ENCODE measurements at places on chromosomes 6 and 20.

DNA sequence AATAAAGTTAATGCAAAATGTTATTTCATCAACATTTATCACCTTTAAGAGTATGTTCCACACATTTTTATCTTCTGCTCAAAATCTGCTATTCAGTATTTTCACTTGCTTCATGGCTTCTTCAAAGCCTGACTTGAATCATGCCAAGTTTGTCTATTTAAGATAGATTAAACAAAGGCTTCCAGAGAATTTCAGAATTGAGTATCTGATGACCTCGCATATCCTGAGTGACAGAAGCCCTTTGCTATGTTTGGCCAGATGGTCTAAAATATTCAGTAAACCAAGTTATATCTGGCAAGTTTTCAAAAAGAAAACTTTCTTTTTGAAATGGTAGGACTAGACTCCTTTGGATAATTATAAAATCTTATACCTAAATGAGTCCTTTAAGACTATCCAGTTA, 348.9 kb upstream of the KCNQ5 start:
- DNase-seq, result no peak

DNA sequence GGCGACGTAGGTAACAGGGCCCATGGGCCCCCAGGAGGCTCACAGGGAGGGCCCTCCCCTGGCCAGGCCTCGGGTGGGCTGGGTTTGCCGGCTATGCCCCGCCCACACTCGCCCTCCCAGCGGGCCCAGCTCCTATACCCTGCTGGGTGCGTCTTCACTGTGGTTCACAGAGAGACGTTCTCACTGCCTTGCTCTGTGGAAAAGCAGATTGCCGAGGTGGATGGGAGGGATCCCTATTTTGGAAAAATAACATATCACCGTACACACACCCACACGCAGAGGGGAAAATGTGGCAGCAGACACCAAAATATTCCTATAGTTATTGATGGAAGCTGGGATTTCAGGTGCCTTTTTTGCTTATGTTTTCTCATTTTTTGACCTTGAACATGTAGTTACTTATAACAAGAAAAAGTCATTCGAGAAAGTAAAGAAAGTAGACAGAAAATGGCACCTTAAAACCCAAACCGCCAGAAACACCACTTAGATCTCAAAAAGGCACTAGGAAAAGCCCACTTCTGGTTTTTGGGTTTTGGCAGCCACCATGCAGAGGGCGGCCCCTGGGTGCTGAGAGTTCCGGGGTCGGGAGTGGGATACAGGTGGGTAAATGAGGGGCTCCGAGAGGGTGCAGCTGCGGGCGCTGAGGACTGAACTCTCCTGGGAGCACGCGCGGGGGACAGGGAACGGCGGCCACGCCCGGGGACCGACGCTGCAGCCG, 49.4 kb downstream of the TMEM242 start:
- DNase-seq, result peak; percentile 53

DNA sequence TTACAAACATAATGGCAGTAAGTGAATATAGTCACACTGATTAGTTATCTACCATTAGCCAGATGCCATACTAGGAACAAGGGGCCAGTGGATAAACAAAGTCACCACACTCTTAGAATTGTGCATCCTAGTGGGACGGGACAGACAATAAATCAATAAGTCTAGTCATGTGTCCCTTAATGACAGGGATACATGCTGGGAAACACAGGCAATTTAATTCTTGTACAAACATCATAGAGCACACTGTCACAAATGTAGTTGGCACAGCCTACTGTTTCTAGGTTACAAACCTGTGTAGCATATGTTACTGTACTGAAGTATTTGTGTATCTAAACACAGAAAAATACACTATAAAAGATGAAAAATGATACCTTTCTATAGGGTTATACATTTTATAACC, 123.0 kb upstream of the FAM184A start:
- DNase-seq, result no peak

- DNase-seq, result no peak
These were observed 28.9 kb upstream of the ANKEF1 start for GRCh38 chr20:10005885-10006284.

GRCh38 chr20:38211200-38212097, 46.4 kb upstream of the TGM2 start:
- no peak for DNase-seq

- no peak for DNase-seq
These were observed 23.1 kb upstream of the PBOV1 start for GRCh38 chr6:138241381-138241780.

DNA sequence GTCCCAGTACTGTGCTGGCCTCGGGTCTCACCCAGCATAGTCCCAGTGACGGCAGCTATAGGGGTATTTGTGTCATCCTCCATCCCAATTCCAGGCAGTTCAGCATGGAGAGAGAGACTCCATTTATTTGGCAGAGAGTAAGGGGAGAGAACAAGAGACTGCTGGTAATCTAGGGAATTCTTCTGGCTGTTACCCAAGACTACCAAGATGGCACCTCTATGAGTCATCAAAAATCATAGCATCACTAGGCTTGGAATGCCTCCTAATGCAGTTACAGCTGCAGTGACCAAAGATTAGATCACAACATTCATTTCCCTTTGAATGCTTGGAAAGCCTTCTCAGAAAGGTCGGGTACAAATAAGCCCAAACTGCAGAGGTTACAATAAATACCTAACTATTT, 660.4 kb upstream of the FLRT3 start:
- no peak for DNase-seq

DNA sequence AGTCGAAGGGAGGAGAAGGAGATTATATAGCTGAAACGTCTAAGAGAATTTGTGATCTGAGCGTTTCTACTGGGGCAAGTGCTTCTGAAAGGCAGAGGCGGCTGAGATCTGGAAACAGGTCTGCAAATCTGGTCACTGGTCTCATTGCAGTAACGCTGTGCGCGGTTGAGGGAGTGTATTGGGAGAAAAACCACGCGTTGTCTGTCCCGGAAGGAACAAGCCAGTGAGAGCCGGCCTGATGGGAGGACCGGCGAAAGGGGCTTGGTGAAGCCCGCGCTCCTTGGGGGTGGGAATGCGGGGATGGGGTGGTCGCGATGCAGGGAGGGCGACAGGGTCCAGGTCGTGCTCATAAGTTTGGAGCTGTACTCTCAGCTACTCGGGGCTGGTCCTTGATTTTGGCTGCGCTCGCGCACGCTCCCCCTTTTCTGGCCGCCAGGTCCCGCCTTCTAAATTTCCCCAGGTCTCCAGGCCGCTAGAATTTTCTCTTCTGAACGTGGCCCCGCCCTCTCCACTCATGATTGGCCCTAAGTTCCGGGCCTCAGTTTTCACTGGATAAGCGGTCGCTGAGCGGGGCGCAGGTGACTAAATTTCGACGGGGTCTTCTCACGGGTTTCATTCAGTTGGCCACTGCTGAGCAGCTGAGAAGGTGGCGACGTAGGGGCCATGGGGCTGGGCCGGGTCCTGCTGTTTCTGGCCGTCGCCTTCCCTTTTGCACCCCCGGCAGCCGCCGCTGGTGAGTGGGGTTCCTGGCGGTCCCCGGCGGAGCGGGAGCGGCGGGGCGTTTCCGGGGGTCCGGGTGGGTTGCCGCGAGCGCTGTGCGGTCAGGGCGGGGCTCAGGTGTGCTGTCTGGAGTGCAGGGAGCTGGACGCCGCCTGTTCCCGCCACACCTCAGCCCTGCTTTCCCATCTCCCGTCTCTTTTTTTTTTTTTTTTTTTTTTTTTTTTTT, at the start of gene MICB:
Gene MICB (plus strand): TSS at position 615 of the 946 bp plus-strand sequence. CDS start 49 bp downstream, at position 664.
- peak; percentile 60 for DNase-seq

DNA sequence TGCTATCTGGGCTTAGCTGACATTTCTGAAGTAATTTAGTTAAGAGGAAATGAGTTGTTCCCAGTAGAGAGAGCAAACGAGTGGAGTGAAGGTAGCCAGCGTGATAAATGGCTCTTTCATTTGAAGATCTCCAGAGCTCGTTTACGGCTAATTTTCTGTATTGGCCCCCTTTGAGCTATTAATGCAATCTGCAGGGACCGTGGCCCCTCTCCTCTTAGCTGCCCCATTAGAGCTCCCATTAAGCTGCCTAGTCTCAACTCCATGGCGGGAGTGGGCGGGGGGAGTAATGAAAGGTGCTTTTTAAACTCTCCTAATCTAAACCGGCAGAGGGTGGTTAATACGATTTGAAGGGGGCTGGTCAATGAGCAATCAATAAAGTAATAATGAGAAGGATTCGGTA, 12.5 kb downstream of the TFAP2B start:
- no peak for DNase-seq

- DNase-seq, result no peak
These were observed 164.3 kb upstream of the OGFRL1 start for GRCh38 chr6:71124340-71124739.

DNA sequence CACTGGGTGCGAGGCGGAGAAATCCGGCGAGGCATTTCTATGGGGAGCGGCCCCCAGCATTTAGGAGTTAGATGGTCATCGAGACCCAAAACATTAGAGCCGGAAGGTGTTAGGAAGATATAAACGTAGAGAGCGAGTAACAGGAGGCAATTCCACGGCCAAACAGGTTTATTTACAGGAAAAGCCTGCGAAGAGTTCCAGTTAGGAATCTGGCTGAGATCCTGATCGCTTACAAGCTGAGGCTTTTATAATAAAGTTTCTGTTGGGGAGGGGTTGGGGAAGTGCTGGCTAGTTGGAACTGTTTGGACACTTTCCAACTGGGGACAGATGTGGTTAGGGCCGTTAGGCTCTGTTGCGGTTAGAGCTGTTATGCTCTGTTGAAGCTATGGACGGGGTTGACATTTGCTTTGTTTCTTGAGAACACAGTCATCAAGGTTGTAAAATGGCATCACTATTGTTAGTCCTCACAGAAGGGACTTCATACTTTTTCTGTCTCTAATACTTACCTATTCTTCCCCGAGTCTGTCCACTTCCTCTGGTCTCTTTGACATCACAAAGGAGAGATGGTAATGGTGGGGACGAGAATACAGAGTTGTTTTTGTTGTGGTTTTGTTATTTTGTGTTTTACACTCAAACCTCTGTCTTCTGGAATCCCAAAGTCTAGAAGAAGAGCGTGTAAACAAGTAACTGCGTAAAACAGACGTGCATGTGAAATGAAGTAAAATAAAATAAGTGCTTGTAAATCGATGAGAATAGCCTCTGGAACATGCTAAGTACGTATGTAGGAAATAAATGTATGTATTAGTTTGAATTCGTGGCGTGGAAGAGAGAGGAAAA, 554 bp upstream of the ZSCAN31 start:
- no peak for DNase-seq

DNA sequence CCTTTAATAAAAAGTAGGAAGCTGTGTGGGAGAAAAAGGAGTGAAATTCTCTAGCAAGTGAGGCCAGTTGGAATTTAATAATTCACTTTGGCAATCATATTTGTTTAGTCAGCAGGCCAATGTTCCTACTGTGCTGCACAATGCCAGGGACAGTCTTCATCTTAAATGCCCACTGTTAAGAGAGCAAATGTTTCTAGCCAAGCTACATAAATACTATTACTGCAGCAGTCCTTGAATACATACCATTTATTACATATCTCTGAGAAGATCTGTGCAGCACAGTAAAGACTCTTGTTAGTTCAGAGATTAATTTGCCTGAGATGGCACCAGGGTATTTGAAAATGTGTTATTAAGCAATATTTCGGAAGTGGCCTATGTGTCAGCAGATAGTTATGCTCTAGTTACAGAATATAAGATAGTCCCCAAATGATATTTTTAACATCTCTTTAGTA, 105.4 kb downstream of the OGFRL1 start:
- DNase-seq, result no peak

- DNase-seq, result no peak
These were observed 30.5 kb downstream of the PLN start for GRCh38 chr6:118578617-118579016.

DNA sequence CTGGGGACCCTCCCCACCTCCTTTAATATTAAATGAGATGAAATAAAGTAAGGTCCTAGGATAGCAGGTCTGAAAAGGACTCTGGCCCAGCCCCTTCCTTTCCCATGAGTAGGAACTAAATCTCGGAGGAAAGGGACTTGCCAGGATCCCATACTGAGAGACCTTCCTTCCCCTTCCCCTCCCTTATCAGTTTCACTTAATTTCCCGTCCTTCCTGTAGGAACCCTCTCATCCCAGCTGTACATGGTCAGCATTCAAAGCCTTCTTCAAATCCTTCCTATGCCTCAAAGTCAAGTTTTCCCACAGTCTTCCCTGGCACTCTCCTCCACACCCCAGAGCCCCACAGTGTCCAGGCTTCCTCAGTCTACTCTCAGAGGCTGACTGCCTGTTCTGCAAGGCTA, 71.3 kb upstream of the MYL9 start:
- peak; percentile 4 for DNase-seq

- no peak for DNase-seq
These were observed 195.2 kb upstream of the POU3F2 start for GRCh38 chr6:98639089-98639635.

DNA sequence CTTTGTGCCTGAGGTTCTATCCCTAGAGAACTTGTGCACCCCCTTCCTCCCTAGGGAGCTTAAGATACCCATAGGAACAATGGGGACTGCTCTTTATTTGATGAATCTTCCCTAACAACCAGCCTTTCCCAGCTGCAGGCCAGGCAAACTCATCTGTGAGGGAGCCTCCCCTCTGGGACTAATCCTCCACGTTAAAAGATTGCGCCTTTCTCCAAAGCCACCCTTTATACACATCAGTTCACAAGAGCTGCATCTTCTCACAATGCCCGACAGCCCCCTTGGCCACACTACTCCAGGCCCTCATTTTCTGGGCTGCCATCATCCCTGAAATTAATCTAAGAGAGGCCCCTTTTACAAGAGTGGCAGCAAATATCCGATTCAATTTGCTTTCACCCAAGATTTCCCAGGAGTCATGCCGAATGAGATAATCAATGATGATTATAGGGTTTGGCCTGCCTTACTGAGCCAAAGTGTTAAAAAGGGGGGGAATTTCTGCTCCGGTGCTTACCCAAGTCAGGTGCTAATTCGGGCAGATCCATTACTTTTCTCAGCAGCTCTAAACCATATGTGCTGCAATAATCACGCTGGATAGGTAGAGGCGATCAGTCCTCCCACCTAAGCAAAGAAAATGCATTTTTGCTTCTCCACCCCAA, 336.5 kb downstream of the KIF16B start:
- DNase-seq, result no peak

- no peak for DNase-seq
These were observed 37.4 kb upstream of the RPL7L1 start for GRCh38 chr6:42841844-42842584.

DNA sequence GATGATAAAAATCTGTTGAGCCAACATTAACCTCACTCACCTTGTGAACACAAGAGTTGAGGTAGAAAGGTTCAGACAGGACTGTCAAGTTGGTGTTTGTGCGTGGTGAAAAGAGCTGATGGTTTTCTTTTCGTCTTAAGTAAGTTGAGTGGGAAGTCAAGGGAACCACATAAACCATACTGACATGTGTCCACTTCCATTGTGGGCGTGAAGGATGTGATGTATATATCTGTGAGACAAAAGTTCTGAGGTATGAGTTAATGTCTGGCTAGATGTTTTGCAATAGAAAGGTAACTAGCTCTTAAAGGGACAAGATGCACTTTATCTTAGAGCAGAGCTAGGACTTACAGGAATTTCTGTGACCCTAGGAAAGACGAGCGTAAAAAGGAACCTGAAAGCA, 1272.1 kb upstream of the ADGRB3 start:
- DNase-seq, result no peak

DNA sequence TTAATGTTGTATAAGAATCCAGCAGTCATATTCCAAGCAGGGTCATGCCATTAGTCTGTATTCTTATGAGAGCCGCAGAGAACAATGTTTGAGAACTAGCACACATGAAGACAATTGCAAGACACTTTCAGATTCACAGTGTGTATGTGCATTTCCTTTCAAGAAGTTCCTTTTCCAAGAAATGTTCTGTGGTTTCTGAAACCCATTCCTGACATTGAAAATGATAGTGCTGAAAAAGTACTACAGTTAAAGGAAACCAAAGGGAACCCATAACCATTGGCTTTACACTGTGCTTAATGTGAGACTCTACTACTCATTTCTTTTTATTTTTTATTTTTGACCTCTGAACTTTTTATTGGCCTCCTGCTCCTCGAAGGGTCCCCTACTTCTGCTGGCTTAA, 4.2 kb upstream of the CALHM6 start:
- DNase-seq, result no peak

All from head of caudate nucleus (tissue), 42 donors.